ENCODE measurements at places on chromosomes 1 and 21.

DNA sequence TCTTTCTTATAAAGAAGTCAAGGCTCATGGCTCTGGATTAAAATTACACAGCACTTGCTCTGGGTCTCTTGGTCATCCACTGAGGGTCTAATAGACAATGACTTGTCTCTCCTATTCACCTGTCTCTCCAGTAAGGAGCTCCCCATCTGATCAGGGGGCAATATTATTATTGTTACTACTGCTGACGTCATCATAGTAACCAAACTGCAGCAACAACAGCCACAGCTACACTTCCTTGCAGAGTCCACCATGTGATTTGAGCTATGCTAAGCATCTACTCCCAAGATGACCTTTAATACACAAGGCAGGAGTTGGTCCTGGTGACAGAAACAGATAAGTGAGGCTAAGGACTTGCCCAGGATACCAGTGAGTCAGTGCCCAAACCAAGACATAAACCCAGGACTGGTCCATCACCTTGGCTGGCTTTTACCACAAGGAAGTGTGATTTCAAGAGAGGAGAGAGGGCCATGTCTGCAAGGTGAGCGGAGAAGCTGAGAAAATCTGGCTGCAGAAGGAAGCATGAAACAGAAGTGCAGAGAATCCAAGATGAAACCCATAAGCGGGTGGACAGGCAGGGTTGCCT lies 602.5 kb downstream of the PTPRU start:
- ATAC-seq, result no peak

- ATAC-seq, result no peak
Measured at GRCh38 chr1:199020904-199021303, 382.1 kb downstream of the PTPRC start.

- no peak for ATAC-seq
Measured at GRCh38 chr1:234276151-234276788, 97.0 kb upstream of the COA6 start.

DNA sequence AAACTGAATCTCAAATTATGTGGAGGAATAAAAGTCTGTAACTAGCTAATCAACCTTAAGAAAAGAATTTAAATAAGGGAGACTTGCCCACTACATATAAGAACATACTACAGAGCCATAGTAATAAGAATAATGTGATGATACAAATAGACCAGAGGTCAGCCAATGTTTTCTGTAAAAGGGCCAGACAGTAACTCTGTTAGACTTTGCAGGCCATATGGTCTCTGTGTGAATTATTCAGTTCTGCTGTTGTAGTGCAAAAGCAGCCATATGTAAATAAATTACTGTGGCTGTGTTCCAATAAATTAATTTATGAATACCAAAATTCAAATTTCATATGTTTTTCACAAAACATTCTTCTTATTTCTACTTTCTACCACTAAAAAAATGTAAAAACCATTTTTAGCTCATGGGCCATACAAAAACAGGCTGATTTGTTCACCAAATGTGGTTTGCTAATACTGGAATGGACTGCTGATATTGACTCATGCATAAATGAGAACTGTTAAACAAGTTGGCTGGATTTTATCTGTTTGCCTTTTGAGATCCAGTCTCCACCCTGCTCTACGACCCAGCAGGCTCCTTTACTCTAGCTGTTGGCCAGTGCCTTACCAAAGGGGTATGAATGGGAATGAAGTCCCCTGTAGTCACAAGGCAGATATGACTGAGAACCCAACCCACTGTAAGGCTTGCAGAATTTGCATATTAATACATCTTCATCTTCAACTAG lies 98.2 kb upstream of the ZNHIT6 start:
- no peak for ATAC-seq

DNA sequence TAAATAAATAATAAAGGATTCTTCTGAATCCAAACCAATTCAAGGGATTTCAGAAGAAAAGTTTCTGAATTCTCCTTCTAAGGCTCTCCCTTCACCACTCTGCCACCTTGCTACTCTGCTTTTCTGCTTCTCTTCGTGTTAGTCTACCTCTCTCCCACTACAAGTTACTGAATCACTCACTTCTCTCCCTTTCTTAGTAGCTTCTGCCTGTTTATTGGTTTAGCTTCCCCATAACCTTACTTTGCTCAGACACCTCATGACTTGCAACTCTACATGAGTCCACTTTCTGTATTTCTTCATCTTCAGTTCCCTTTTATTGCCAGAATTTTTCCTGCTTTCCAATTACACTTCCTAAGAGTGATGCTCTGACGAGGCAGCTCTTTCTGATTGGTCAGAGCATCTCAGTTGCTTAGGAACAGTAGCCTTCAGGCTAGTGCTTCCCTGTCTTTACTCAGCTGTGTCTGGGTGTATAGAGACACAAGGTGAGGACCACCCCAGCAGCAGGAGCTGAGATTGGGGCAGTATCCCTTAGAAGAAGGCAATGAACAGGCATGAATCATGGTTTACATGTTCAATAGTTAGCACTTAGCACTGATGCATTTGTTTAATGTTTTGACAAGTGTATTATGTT lies 144.6 kb downstream of the SLC30A10 start:
- ATAC-seq, result no peak

- no peak for ATAC-seq
Measured at GRCh38 chr1:247317702-247318101, 14.0 kb downstream of the ZNF496 start.

- no peak for ATAC-seq
Measured at GRCh38 chr1:20373764-20374163, 83.1 kb downstream of the VWA5B1 start.

DNA sequence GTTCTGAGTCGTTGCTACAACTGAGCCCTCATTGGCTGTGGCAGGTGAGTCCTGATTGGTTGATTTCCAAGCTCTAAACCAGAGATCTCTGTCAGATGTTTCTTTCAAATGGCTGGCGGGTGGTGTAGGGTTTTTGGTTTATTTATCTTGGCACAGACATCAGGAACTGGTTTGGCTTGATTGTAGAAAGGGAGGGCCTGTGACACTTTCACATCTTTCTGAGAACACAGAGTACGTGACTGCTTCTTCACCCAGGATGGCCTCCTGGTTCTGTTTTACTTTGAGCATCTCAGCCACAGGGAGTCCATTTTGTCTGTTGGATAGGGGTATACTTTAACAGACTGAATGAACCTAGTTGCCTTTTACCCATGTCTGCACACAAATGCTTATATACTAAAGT lies 89.4 kb upstream of the GPR52 start:
- no peak for ATAC-seq

- no peak for ATAC-seq
Measured at GRCh38 chr21:19899645-19900044, 1098.6 kb upstream of the NCAM2 start.

GRCh38 chr1:34911465-34911864 lies 18.0 kb downstream of the DLGAP3 start:
- no peak for ATAC-seq

- no peak for ATAC-seq
Measured at GRCh38 chr1:244422174-244422573, 29.5 kb downstream of the ADSS2 start.

- ATAC-seq, result no peak
Measured at GRCh38 chr21:23585419-23585818, 2021.9 kb downstream of the MRPL39 start.

DNA sequence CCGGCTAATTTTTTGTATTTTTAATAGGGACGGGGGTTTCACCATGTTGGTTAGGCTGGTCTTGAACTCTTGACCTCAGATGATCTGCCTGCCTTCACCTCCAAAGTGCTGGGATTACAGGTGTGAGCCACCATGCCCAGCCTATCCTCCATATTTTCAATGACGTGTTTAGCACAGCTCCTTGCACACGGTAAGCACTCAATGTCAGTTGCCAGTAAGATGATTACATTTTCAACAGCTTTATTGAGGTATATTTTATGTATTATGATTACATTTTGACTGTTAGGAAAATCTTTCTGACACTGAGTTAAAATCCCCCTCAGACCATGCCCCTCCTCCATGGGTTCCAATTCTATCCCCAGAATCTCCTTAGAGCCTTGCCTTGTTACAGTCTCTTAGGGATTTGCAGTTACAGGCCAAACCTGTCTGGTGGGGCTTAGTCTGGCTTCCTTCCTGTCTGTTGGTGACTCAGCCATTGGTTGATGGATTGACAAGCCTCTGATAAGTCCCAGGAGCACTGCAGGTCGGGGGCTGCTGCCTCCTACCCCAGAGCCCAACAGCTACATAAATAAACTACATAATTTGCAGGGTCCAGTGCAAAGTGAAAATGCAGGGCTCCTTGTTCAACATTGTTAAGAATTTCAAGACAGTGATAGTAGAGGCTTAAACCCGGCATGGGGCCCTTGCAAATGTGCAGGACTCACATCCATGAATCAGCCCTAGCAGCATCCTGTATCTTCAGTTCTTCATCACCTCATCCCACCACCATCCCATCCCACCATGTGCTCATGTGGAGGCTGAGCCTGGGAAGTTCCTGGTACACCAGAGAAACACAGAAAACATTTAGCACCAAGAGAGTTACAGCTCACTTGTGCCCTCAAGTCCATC lies 23.4 kb downstream of the COA7 start:
- peak; percentile 53 for ATAC-seq

DNA sequence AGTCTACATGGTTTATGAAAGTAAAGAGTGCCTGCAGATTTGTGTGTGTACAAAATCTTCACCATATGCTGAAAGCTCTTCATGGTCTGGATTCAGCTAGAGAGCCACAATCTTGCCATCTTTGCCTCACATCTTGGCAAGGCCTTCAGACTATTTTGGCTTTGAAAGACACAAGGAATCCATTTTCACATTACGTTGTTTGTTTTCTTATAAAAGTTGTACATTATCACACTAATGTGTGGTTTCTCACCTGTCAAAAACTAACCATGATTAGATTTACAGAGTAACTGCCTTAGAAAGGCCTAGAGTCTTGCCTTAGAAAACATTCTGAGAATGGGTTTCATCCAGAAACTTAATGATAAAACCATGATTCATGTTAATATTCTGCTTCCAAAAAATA lies 494.6 kb downstream of the NEGR1 start:
- ATAC-seq, result peak; percentile 28

GRCh38 chr1:241413386-241413785 lies 56.4 kb upstream of the RGS7 start:
- no peak for ATAC-seq

- no peak for ATAC-seq
Measured at GRCh38 chr1:207990876-207991582, 80.1 kb upstream of the CD34 start.

DNA sequence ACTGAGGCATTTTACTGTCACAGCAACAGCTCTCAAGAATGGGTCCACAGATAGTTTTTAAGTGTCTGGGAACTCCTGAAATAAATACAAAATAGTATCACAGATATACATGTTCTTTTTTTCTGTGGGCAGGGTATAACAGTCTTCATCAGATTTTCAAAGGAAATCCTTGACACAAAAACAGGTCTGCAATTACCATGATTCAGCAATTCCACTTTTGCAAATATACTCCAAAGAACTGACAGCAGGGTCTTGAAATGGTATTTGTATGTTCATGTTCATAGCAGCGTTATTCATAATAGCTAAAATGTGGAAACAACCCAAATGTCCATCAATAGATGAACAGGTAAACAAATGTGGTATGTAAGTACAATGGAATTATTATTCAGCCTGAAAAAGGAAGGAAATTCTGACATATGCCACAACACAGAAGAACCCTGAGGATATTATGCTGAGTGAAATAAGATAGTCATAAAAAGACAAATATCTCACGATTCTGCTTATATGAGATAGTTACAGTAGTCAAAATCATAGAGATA lies 85.0 kb downstream of the EPS15 start:
- no peak for ATAC-seq

DNA sequence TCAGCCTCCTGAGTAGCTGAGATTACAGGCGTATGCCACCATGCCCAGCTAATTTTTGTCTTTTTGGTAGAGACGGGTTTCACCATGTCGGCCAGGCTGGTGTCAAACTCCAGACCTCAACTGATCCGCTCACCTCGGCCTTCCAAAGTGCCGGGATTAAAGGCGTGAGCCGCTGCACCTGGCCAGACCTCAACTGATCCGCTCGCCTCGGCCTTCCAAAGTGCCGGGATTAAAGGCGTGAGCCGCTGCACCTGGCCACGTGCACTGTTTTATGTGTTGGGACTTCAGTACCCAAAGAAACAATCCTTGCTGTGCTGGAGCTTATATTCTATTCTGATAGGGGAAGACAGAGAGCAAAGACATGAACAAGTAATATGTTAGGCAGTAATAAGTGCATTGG lies 10.1 kb downstream of the TRAF5 start:
- no peak for ATAC-seq

- ATAC-seq, result no peak
Measured at GRCh38 chr1:57576756-57577155, 152.9 kb upstream of the DAB1 start.

- no peak for ATAC-seq
Measured at GRCh38 chr1:190759807-190760206, 282.1 kb upstream of the BRINP3 start.

GRCh38 chr1:66302184-66302742 lies 231.7 kb upstream of the SGIP1 start:
- no peak for ATAC-seq

DNA sequence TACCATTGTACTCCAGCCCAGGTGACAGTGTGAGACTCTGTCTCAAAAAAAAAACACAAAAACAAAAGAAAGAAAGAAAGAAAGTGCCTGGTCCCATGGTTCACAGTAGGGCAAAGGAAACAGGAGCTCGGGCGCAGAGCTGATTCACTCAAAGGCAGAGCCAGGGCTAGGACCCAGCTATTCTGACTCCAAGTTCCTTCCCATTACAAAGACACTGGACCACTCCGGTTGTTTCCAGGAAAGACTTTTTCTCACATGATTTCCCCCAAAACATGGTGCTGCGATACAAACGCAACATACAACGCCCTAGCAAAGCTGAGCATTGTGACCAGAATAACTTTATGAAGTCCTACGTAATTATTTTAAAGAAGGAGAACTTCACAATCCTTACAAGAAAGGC lies 10.7 kb downstream of the ABCG1 start:
- no peak for ATAC-seq

GRCh38 chr1:30449428-30450147 lies 273.8 kb downstream of the MATN1 start:
- ATAC-seq, result no peak

DNA sequence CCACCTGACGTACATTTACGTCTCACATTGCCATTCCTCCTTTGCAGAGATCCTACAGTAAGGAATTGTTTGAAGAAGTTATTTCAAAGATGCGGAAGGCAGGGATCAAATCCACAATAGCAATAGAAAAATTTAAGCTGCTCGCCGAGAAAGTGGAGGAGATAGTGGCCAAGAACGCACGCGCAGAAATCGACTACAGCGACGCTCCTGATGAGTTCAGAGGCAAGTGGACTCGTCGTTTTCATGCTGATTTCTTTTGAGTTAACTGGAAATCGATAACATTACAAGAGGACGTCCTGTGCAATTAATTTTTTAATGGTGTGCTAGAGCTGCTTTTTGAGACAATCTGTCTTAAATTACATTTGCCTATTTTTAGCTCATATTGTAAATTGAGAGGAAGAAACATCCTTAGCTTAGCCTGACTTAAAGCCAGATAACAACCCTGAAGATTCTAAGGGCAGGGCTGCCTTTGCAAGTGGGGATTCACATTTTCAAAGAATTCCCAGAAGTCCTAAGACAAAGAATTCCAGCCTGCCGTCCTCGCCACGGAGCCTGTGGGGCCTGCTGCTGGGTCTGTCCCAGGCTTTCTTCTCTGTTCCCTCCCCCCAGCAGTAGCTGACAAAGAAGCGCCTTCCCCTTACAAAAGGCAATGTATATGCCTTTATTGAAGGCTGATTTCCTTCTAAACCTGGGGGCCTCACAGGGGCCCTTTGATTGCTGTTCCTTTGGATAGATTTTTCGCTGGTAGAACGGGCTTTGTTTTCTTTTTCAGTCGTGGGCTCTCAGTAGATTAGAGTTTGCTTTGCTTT lies 31.6 kb upstream of the KIF1B start:
- no peak for ATAC-seq

Data from SK-N-SH treated with all-trans-retinoic acid at 6 μM for 48 hours (cell line).